ENCODE measurements at places on chromosomes 5 and 9. TPM values are rescaled to one million over a fixed set of nuclear protein-coding genes. Genes with fewer than 3 reads are reported as not detected.

The PRR7 gene
- 2.7 TPM for total RNA-seq

The ADGRD2 gene
- total RNA-seq: not detected

The FAM81B gene
- not detected for total RNA-seq

The MED10 gene
- total RNA-seq: 10.4 TPM

The DAB2IP gene
- 7.5 TPM for total RNA-seq

The SPATA31D4 gene
- total RNA-seq: not detected

The C5orf52 gene
- total RNA-seq: not detected

The INPP5E gene
- 4.5 TPM for total RNA-seq

The SPRY4 gene
- total RNA-seq: 2.7 TPM

The PCDHGA10 gene
- 4.3 TPM for total RNA-seq

The PRSS3 gene
- total RNA-seq: 28.4 TPM

The HAVCR2 gene
- 0.09 TPM for total RNA-seq

The TPRN gene
- 4.1 TPM for total RNA-seq

The TPPP gene
- total RNA-seq: 0.09 TPM

The SLC36A3 gene
- not detected for total RNA-seq

The TOR4A gene
- total RNA-seq: 13.5 TPM

The CSF1R gene
- 0.46 TPM for total RNA-seq
